Sigmoid colon (tissue), 7 donors: ENCODE measurements at places on chromosomes 6 and 20.
A peak's percentile ranks its signal among the peaks of the same experiment; 100 is the strongest.

- no peak overlapping the region for H3K27ac ChIP-seq
- DNase-seq: peak; percentile 41
- H3K4me1 ChIP-seq: no peaks in the 10 kb centered on the region
These were observed 137.9 kb upstream of the RNF24 start for GRCh38 chr20:4153251-4153650.

DNA sequence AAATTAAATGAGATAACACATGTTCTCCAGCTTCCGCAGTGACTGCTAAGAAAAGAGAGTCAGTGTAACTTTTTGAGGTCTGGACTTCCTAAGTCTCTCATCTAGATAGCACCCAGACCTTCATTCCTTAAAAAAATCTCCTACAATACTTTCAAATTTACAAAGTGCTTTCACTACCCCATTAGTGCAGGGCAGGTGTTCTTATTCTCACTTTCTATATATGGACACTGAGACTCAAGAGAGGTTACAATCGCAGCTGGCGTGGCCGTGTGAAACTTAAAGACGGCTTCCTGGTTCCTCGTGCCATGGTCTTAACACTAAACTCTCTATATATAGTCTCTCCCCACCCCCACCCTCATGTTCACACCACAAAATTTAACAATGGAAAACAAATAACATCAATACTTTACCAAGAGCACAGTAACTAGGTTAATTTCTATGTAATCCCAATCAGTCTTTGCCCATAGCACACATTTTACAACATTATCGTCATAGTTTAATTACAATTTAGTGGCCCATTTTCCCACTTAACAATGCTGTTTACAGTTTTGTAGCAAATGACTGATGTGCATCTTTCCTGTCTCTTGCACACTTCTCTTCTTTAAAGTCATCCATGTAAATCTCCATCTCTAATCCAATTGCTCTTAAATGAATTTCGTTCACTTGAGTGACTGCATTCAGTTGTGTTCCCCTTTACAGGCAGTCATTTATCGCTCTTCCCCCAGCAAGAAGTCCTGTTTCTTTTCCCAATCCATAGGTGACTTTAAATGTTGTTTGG, 78.8 kb upstream of the ARID1B start:
- no peaks in the 10 kb centered on the region for H3K36me3 ChIP-seq
- H3K4me1 ChIP-seq: no peaks in the 10 kb centered on the region
- H3K4me3 ChIP-seq: no peak overlapping the region
- no peaks in the 10 kb centered on the region for H3K27me3 ChIP-seq
- no peak for DNase-seq
- no peak overlapping the region for H3K27ac ChIP-seq

DNA sequence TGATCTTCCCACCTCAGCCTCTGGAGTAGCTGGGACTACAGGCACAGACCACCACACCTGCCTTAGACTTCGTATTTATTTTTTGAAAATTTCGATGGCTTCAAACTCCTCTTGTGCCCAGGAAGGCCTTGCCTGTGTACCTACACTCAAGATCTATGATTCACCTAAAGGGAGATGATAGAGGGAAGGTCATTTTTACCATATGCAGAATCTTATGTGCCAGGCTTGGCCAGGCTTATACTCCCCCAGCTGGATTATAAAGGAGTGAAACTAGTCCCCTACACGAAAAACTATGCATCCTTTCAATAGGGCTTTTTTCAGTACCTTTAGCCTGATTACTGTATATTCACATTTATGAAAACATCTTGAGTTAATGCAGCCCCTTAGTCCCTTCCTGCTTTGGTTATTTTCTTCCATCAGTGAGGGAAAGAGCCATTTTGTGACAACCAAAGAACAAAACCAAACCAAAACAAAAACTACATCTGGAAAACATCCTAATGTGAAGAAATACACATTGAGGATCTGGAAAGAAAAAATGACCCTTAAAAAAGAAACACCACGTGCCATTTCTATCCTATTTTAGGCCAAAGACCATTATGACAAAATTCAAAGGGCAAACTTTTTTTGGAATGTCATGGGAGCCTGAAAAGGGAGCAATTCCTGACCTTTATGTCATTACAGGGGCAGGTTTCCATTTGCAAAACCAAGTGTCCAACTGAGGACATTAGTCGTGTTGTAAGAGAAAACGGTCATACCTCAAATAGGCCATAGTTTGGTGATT, 34.7 kb downstream of the RIPOR2 start:
- peaks cover 7% of the 10 kb centered on the region for H3K4me1 ChIP-seq
- no peak overlapping the region for H3K4me3 ChIP-seq
- no peak for DNase-seq

DNA sequence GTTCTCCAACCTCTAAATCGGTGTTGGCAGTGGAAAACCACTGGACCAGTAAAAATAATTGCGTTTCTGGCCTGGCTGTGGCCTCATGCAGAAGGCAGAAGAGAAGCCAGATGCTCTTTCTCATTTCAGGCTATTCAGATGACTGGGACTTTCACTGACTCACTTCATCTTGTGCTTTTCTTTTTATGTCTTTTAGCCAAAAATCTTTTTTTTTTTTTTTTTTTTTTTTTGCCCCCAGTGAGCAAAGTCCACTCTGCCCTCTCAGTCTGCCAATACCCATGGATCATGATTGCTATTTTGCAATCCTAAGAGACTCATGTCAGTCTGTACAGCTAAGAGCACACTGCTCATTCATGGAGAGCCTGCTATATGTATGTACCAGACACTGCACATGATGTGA, 962.5 kb downstream of the KIF16B start:
- DNase-seq: no peak
- no peak overlapping the region for H3K27ac ChIP-seq
- no peaks in the 10 kb centered on the region for H3K27me3 ChIP-seq
- peaks cover 7% of the 10 kb centered on the region for H3K4me1 ChIP-seq
- no peaks in the 10 kb centered on the region for H3K36me3 ChIP-seq

GRCh38 chr6:12636336-12636735, 80.2 kb upstream of the PHACTR1 start:
- DNase-seq: no peak
- no peaks in the 10 kb centered on the region for H3K36me3 ChIP-seq
- H3K27me3 ChIP-seq: no peaks in the 10 kb centered on the region
- H3K4me1 ChIP-seq: no peaks in the 10 kb centered on the region
- no peak overlapping the region for H3K27ac ChIP-seq
